GM18507 (cell line): ENCODE measurements at places on chromosomes 12 and 14.
A peak's percentile ranks its signal among the peaks of the same experiment; 100 is the strongest.

- peak; percentile 55 for DNase-seq
Observed at GRCh38 chr12:6363330-6364043, 11.9 kb downstream of the SCNN1A start.

DNA sequence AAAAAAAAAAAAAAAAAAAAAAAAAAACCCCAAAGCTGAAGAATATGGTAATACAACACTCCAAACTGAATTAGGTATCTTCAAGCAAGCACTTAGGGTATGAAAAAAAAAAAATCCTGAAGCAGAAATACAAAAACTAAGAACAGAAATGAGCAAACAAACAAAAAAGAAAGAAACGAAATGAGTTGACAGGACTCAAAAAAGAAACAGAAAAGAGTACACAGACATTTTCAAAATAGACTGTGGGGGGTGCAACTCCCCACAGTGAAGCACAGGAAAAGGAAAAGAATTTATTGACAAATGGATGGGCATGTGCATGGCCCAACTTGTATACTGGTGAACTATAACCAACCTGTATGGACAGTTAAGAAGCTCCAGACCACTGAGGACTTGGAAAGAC, 24.6 kb downstream of the RPS6KA5 start:
- DNase-seq: no peak

- no peak for DNase-seq
Observed at GRCh38 chr14:101135796-101136742, 232.5 kb upstream of the RTL1 start.

DNA sequence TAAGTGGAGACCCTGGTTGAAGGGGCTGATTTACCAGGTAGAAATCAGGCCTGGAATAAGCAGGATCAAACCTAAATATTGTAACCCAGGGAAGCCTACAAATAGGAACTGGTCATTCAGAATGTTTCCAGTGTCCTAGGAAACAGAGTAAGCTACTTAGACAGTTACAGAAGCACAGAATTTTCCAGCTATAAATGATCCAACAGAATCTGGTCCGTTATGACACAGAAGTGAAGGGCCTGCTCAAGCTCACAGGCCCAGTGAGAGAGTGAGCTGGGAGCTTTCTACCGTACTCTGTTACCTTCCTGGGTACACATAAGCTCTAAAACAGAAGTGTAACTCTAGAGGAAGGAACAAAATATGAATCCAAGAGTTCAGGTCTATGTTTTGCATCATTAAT, 119.1 kb downstream of the TTC7B start:
- no peak for DNase-seq

DNA sequence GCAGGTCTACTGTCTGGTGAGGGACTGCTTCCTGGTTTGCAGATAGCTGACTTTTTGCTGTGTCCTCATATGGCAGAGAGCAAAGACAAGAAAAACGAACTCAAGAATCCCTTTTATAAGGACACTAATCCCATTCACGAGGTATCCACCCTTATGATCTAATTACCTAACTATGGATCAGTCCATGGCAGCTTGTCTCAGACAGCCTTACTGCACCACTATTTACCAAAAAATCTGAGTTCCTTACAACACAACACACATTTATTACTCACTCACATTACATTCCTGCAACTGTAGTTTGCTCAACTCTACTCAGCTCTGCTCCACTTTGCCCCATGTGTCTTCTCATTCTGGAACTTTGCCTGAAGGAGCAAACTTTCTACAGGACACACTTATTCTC, 10.1 kb upstream of the SLC6A15 start:
- DNase-seq: no peak

DNA sequence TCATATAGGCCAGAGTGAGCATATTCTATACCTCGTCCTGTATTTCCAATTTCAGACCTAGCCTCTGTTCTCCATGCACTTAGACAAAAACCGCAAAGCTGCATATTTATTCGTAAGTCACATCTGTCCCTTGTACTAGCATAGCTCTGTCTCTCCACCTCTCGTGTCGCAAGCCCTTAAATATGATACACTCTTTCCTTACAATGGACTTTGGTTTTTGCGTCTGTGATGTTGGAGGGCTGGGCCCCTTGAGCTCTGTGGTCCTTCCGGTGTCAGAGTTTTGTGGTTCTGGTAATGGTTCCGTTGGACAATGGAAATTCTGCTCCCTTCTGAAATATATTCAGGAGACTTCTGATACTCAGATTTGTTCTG, 11.3 kb downstream of the PRKCH start:
- no peak for DNase-seq
